ENCODE measurements at places on chromosomes 2 and 18.

GRCh38 chr2:55986001-55986400, 62.4 kb upstream of the EFEMP1 start:
- DNase-seq: no peak

DNA sequence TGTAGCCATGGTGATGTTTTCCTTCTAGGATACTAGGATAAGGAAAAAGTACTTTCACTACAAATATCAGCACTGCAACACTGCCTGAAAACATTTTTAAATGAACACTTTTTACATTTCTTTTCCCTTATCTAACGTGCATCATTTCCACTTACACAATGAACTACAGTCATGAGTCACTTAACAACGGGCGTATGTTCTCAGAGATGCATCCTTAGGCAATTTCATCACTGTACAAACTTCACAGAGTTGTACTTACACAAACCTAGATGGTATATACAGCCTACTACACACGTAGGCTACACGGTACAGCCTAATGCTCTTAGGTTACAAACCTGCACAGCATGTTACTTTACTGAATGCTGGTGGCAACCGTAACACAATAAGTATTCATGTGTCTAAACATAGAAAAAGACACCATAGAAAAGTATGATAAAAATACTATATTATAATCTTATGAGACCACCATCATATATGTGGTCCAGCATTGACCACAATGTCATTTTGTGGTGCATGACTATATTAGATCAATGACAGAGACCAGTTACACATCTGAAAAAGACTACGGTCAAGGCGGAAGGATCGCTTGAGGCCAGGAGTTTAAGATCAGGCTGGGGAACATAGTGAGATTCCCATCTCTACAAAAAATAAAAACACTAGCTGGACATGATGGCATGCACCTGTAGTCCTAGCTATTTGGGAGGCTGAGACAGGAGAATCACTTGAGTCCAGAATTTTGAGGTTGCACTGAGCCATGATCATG, 39.8 kb downstream of the WDR33 start:
- DNase-seq: no peak

GRCh38 chr18:7155092-7155491, 37.5 kb upstream of the LAMA1 start:
- no peak for DNase-seq

GRCh38 chr2:147482916-147483669, 361.7 kb upstream of the ACVR2A start:
- DNase-seq: no peak

DNA sequence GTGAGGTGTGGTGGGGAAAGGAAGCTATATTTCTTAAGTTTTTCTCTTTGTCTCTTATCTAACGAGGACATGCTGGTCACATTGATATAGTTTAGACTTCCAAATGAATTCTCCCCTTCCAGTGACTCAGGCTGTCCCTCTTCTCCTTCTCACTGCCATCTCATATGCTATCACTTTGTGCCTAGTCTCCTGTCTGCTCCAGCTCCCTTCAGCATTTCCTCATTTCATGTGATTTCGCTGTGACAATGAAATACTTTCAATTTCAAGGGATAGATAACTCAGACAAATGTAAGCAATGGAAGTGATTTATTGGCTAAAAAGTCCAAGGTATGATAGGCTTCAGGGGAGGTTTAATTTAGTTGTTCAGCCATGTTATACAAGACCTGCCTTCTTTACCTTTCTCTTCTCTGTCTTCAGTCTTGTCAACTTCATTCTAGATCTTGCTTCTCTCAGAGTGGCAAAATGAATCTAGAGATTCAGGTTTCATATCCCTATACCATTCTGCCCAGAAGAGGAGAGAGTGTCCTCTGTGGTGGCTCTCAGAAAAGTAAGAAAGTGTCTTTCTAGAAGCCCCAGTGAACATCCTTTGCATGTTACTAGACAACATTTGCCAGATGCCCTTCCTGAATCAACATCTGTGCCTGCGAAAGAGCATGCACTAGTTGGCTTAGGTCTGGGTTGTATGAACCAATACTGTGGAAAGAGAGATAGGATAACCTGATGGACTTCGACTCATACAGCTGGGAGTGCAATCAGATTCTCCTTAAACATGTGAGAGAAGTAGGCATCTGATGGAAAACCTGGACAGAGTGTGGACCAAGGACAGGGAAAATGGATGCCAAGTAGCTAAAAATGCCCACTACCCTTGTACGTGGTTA, 29.9 kb upstream of the GPR155 start:
- no peak for DNase-seq

DNA sequence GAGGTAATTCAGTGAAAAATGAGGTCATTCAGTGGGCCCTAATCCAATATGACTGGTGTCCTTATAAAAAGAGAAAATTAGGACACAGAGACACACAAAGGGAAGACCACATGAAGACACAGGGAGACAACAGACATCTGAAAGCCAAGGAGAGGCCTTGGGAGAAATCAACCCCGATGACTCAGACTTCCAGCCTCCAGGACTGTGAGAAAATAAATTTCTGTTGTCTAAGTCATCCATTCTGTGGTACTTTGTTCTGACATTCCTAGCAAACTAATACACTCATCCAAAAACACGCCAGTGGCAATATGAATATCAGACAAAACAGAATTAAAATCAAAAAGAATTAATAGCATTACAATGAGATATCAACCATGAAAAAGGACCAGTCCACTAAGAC, 303.7 kb downstream of the SS18 start:
- DNase-seq: no peak

GRCh38 chr2:203994735-203995134, 58.2 kb downstream of the ICOS start:
- DNase-seq: no peak

DNA sequence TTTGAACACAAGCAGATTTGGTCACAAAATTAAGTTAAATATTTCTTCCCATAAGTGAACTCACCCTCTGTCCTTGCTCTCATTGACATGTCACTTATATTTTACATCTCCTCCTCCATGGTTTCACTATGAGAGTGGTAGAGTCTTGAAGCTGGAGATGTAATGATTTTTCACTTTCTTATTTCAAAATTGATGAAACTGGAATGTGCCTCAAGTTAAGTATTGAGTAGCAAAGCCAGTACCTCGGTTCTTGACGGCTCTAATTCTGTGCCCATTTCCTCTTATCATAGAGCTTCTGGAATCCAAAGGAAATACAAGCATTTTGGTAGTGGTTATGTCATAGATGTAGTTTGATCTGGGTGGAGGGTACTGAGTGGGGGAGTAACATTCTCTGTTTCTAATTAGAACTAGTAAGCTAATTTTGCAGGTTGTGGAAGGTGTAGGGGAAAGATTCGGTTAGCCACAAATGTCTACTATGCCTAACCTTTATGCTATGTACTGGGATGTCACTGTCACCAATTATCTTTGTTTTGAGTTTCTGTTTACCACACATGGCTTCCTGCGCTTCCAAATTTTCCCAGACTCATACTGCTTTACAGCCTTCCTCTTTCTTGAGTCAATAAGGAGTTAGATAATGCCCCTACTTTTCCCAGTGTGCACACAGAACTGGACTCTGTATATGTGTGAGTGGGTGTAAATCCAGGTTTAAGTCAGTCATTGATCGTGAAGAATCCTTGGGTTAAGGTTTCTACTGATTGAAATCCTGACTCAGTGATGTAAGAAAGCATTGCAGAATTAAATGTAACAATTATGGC, 96.8 kb downstream of the DIS3L2 start:
- DNase-seq: no peak

GRCh38 chr2:33158482-33159003, 211.8 kb downstream of the LTBP1 start:
- no peak for DNase-seq

All from NAMALWA (cell line).